Cerebellum (tissue), 4 donors: ENCODE measurements at places on chromosomes 4 and X. TPM values are rescaled to one million over a fixed set of nuclear protein-coding genes. Genes with fewer than 3 reads are reported as not detected.
A peak's percentile ranks its signal among the peaks of the same experiment; 100 is the strongest.

DNA sequence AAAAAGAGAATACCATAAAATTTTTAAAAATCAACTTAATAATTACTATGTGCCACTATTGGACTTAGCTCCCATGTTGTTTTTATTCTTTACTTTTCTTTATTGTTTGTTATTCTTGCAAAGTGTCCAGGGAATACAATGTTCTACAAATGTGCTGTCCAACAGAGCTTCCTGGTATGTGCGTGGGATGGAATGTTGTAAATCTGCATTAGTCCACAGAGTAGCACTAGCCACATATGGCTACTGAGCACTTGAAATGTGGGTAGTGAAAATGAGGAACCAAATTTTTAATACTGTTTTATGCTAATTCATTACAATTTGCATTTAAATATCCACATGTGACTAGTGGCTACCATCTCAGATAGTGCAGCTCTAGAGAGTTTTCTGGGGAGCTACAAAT, 14.3 kb upstream of the CORIN start:
- no peak for DNase-seq

GRCh38 chr4:157314906-157315305, 94.4 kb downstream of the GRIA2 start:
- no peak for DNase-seq

The CT45A2 gene
- not detected for total RNA-seq

- no peak for DNase-seq
Measured at GRCh38 chr4:122728856-122729255, 3.6 kb upstream of the BBS12 start.

- DNase-seq: no peak
Measured at GRCh38 chr4:95066050-95066449, 308.3 kb downstream of the BMPR1B start.

The ADH4 gene
- total RNA-seq: not detected

GRCh38 chrX:2647627-2648026, 43.5 kb upstream of the CD99 start:
- DNase-seq: no peak

DNA sequence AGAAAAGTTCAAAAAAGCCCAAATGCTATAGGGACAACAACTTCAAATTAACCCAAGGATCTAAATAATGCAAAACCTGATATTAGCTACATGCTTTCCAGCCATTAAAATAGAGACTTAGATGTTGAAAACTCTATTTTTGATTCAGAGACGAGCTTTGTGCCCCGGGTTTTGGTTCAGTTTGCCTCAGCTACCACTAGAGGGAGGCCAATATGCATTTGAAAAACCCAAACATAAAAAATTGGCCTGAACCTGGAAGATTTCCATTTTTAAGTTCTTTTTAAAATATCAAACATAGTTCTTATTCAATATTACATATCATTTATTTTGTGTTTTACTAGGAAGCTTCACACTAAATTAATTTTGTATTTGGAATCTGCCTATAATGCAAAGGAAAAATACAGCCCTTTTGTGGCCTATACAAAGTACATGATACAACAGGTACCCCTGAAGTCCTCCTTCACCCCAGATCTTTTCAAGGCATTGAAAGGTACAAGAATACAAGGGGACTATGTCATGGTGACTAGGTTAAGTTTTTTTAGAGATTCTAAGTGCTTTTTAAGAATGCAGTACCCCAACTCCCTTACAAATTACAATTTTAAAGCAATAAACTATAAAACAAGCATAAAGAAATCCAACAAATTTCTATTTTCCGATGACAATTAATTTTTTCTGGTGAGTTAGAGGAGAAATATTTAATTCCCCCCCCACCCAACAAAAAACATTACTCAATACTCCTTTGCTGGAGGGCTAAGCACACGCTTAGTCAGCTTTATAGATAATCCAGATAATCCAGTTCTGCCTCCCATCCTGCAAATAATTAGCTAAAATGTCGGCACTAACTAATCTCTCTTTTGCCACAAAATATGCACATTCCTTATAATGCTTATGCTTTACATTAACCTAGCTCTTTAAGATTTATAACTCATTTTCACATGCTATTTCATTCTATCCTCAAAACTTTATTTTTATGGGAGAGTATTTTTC, 97.7 kb upstream of the PTPN13 start:
- peak; percentile 34 for DNase-seq

GRCh38 chr4:76007089-76007862, at the start of gene CXCL9:
CXCL9 (minus strand) TSS chr4:76007509; CDS start chr4:76007449, 60 bp downstream.
- DNase-seq: no peak

The FDCSP gene
- not detected for total RNA-seq

DNA sequence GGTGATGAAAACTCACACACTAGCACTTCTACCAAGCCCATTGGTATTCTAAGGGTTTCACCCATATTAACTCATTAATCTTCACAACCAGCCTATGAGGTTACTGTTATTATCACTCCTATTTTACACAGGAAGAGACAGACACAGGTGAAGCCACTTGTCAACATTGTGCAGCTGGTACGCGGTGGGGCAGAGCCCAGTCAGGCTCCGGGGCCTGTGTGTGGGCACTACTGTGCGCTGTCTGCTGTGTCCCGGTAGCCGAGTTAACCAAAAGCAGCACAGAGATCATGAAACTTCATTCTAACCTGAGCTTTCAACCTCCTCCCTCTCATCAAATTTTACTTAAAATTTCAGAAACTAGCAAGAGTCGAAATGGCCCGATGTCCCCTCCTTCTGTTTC, 111.3 kb downstream of the PHKA2 start:
- no peak for DNase-seq

The PCDH19 gene
- total RNA-seq: 17.4 TPM

- DNase-seq: no peak
Measured at GRCh38 chr4:88616275-88617150, 24.2 kb downstream of the HERC3 start.

The MAP3K15 gene
- total RNA-seq: 0.82 TPM

- DNase-seq: no peak
Measured at GRCh38 chr4:174012135-174012885, 271.2 kb downstream of the FBXO8 start.

GRCh38 chr4:60611762-60612496, 588.2 kb upstream of the ADGRL3 start:
- DNase-seq: no peak

The XK gene
- total RNA-seq: 4.1 TPM

GRCh38 chr4:124636788-124637187, 75.7 kb downstream of the ANKRD50 start:
- DNase-seq: no peak

GRCh38 chr4:174307694-174308093, 24.0 kb downstream of the CEP44 start:
- no peak for DNase-seq

The AMBN gene
- total RNA-seq: not detected

DNA sequence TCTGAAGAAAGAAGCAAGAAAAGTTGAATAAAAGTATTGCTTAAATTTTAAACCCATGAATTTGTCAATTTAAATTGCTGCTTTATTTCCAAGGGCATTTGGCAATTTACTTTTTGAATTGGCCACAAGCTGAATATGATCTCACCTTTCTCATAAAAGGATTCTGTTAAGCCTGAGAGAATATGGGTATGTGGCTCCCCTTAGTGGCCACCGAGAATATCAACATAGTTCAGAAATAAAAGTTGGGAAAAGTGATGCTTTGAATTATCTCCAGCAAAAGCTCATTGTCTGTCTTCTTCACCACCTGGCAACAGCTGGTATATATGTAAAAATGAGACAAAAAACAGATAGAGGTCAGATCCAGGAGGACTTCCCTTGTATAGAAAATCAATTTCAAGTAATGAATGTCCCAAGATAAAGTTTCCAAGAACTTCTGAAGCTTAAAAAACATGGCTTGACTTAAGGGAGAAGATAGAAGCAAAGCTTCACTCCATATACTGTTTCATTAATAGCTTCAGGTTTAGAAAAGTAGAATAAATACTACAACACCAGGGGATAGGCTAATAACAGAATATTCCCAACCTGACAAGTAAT, 290.7 kb upstream of the FAM241A start:
- no peak for DNase-seq

- no peak for DNase-seq
Measured at GRCh38 chr4:182188622-182189021, 54.6 kb upstream of the TENM3 start.

DNA sequence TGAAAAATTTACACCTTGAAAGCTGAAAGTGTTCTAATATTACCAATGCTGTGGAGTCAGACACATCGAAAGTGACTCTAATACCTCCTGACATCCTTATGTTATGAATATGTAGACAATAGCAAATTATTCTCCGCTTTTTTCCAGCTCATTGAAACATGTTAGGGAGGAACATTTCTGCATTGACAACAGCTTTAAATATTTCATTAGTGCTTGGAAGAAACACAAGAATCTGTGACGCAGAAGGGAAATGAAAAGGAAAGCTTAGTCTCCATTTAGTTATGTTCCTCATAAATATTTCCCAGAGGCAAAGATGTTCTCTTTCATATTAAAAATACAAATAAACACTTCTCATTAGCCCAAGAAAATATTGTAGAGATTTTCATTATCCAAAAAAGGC, 55.8 kb upstream of the CD99 start:
- no peak for DNase-seq

DNA sequence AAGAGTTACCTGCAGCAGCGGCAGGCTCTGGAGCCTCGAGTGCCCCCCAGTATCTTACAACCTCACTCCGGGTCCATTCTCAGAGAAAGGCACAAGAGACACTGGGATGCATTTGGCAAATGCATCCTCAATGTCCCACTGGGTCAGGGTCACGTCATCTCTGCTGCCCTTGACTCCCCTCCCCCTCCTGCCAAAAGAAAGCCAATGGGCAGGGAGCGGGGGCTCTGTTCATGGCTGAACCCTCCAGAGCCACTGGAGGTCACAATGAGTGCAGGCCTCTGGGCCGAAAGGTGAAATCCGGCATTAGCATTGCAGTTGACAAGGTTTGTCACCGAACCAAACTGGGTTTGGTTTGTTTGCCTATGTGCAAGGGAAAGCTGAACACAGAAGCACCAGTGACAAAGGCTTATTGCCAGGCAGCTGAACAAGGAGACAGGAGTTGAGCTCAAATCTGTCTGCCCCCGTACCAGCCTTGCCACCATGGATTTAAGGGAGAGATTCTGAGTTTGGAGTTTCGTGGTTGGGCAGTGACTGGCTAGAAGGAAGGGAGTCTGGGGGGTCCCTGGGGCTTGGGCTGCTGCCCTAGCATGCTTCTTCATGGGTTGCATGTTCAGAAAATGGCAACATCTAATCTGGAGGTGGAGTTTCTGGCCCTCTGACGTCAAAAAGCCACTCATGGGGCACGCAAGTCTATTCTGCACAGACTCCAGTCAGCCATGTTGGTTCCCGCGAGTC, 64.3 kb downstream of the HTRA3 start:
- no peak for DNase-seq

The CACNA1F gene
- 0.36 TPM for total RNA-seq

The RASGEF1B gene
- 40.9 TPM for total RNA-seq

The RAB39B gene
- total RNA-seq: 20.1 TPM

The ZNF630 gene
- 5.5 TPM for total RNA-seq

The ATP2B3 gene
- 5.6 TPM for total RNA-seq

GRCh38 chr4:10239982-10240654, 123.5 kb upstream of the WDR1 start:
- DNase-seq: no peak

GRCh38 chr4:6991771-6992557, 51.2 kb upstream of the TADA2B start:
- no peak for DNase-seq

The KLHL34 gene
- total RNA-seq: 0.09 TPM

- DNase-seq: peak; percentile 27
Measured at GRCh38 chr4:22356987-22357596, 158.8 kb downstream of the ADGRA3 start.

The RNF113A gene
- 8.3 TPM for total RNA-seq

DNA sequence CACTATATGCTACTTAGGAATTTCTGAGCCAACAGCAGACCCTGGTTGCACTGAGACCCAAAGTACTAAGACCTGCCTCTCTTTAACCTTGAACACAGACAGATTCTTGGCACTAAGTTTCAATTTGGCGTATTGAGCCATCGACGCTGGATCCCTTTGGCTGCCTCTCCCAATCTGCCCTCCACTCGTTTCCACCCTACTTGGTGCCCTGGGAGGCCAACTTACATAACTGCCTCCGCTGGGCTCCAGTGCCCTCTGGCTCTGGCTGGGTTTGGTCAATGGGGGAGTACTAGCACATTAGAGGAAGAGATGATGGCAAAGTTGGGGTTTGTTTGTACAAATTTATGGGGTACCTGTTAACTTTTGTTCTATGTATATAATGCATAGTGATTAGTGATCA, 63.5 kb downstream of the TMEM156 start:
- no peak for DNase-seq

GRCh38 chr4:126614356-126614855, 1018.4 kb upstream of the INTU start:
- DNase-seq: no peak

DNA sequence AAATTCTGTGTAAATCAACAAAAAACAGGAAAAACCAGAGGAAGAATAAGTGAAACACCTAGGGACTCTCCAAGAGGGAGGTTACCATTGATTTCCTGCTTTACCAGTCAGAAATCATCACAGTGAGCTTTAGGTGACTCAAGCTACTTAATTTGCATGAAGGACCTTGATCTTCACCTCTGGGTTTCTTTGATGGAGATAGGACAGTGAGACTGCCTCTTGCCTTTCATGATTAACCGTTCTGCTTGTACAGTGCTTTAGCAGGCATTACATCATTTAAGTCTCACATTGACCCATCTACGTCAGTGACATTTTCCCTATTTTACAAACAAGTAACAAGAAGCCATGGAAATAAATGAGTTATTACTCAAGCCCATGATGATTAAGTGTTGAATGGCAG, 3.4 kb upstream of the GK start:
- DNase-seq: no peak

GRCh38 chr4:112859456-112860184, 189.8 kb upstream of the ANK2 start:
- no peak for DNase-seq

The NPY5R gene
- 4.5 TPM for total RNA-seq

DNA sequence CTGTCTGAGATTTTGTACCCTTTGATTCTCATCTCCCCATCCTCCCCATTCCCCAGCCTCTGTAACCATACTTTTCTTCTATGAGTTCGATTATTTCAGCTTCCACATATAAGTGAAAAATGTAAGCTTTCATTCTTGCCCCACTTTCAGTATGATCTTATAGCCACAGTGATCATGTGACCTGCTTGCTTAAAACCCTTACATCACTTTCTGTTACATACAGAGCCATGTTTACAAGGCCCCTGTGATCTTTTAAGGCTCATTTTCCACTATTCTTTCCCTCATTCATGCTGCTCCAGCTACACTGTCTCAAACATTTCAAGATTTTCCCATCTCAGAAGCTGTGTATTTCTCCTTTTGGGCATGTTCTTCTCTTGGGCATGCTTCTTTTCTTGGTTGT, 147.7 kb downstream of the DCK start:
- no peak for DNase-seq

GRCh38 chr4:168724686-168725411, 228.0 kb downstream of the PALLD start:
- DNase-seq: no peak

- peak; percentile 37 for DNase-seq
Measured at GRCh38 chr4:128810331-128810870, 901 bp downstream of the JADE1 start.

GRCh38 chr4:158255727-158256324, 45.5 kb downstream of the TMEM144 start:
- peak; percentile 46 for DNase-seq

GRCh38 chr4:150315175-150315574, 236.9 kb downstream of the DCLK2 start:
- no peak for DNase-seq

GRCh38 chr4:158669310-158669709, 2.4 kb downstream of the C4orf46 start:
- DNase-seq: no peak
